Tongue (tissue), 3 donors: ENCODE measurements at places on chromosomes 7 and 10.

GRCh38 chr10:48935577-48935976 is 4.1 kb downstream of the LRRC18 start:
- no peak for DNase-seq

- DNase-seq = no peak
Measured at GRCh38 chr10:127736222-127736914, 617 bp upstream of the FOXI2 start.

GRCh38 chr7:129775695-129776361 is 164.3 kb downstream of the NRF1 start:
- no peak for DNase-seq

DNA sequence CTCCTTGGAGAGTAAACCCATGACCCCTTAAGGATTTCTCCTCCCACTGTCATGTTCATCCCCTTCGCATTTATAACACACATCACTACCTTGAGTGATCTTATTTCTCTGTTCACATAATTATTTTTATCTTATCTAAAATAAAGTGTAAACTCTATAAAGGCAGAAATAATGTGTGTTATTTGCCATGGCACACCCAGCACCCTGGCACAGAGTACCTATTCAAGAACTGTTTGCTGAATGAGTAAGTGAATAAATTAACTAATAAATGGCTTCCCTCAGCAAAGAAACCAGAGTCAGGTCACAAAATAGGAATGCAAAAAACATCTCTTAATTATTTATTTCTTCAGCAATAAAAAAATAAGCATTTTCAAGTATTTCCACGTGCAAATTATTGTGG is 330.3 kb upstream of the GHITM start:
- DNase-seq = no peak

- no peak for DNase-seq
Measured at GRCh38 chr10:77087366-77087765, 550.2 kb downstream of the KCNMA1 start.

DNA sequence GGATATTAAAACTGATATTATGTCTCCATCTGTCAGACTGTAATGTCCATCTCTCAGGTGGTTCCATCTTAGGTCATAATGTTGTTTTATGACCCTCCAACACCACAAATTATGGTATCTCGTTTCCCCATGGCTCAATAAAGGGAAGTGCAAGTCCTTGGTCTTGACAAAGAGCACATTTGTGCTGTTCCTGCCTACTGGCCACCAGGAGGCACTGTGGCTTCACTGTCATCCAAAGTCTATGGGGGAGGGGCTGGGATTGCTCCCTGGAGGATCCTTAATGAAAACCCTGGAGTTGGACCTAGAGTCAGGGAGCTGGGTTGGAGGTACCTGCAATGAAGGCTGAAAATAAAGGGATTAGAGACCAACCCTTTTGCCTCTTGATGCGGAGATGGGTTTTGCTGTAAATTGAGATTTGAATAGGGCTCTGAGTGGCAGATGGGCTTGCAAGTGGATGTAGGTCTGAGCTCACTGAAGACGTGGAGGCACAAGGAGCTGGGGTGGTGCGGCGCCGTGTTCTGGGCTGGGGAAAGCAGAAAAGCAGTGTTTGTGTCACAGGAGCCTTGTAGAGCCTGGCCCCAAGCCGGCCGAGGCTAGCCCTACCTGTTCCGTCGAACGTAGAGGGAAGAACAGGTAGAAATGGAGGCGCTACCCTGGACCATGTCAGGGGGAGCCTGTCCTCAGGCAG is 180.5 kb upstream of the PRSS58 start:
- peak; percentile 12 for DNase-seq

DNA sequence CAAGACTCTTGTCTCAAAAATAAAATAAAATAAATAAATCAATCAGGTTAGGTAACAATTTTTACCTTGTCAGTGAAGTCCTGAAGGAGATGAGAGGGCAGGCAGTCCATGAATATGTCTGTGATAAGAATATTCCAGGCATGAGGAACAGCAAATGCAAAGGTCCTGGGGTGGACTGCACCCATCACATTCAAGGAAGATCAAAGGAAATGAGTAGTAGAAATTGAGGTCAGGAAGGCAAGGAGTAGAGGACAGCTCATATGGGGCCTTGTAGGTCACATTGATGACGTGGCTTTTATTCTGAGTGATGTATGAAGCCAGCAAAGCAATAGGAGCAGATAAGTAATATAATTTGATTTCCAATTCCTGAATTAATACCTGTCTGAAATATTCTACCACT is 76.5 kb upstream of the TCF7L2 start:
- DNase-seq = no peak

- DNase-seq = no peak
Measured at GRCh38 chr10:20988357-20988983, 91.4 kb upstream of the NEBL start.

- peak; percentile 80 for DNase-seq
Measured at GRCh38 chr7:1169409-1170368, 9.7 kb upstream of the ZFAND2A start.

DNA sequence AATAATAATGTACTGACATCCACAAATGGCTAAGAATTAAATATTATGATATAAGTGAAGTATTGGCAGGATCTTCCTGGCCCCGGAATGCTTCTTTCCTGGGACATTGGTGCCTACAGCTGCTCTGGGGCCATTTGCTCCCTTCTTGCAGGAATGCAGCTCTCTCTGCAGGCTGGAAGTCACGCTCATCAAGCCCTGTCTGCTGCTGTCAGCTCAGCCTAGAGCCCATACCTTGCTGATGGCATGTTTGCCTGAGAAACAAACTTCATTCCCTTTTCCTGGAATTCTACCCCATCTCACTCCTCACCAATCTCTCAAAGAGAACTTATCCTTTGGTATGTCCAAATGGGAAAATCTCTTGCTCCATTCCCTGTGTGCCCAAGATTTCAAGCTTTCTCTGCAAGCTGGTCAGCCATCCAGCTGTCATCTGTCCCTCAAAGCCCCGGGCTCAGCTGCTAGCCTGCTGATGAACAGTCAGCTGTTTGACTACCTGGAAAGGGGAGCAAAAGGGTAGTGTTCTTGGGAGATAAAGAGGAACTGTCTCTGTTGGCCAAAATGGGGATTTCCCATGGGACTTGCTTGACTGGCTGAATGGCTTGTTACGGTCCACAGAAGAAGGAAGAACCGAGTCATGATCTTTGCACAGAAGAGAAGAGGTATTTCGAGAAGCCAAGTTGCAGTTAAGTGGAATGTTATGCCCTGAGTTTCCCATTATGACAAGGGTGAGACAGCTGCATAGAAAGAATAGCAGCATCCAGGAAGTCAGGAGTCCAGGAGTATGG is 12.0 kb upstream of the RASSF4 start:
- peak; percentile 88 for DNase-seq

GRCh38 chr10:121158988-121159579 is 307.9 kb downstream of the WDR11 start:
- DNase-seq = peak; percentile 35

GRCh38 chr7:101983147-101983811 is 165.9 kb downstream of the CUX1 start:
- DNase-seq = no peak

DNA sequence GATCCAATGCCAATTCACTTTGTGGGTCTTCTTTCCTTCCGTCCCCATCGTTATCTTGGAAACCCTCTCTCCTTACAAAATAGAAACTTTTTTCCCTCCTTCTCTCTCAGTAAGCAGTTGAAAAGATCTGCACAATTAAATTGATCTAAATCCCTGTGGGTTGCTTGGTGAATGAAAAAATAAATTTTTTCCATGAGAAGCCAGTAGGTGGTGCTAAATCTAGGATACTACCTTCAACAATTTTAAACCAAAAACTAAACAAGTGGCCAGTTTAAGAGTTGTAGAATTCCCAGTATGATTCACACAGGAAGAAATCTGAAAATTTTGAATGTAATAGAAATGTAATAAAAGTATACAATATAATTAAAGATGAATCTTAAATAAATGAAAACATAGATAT is 990.3 kb upstream of the ZNF722 start:
- no peak for DNase-seq

GRCh38 chr10:15427843-15428414 is 56.8 kb upstream of the FAM171A1 start:
- peak; percentile 80 for DNase-seq

DNA sequence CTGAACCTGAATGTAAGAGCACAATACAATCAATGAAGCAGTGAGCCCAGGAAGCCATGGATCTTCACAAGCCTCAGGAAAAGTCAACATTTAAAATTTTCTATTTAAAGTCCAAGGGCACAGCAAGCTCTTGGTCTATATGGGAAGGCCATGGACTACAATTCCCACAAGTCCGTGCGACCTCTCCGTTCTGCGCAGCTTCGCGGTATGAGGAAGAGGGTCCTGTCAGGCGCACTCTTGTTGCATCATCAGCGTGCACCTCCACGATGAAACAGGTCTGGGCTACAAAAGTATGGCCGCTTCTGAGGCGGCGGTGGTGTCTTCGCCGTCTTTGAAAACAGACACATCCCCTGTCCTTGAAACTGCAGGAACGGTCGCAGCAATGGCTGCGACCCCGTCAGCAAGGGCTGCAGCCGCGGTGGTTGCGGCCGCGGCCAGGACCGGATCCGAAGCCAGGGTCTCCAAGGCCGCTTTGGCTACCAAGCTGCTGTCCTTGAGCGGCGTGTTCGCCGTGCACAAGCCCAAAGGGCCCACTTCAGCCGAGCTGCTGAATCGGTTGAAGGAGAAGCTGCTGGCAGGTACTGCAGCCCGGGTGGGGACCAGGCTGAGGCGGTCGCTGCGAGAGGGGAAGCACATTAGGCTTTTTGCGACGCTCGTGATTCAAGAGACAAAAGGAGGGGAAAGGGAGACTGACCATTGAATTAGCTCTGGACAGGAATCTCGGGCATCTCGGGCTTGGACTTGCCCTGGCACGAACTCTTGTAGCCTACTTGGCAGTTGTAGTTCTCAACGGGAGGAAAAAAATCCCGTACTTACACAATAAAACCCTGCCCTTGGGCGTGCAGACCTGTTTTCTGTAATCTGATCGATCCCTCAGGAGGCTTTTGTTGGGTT is at the start of gene TRUB1:
TSS of gene TRUB1 (plus strand) at position 234 of the 894 bp plus-strand sequence. CDS start at position 293, 59 bp downstream.
- peak; percentile 98 for DNase-seq

DNA sequence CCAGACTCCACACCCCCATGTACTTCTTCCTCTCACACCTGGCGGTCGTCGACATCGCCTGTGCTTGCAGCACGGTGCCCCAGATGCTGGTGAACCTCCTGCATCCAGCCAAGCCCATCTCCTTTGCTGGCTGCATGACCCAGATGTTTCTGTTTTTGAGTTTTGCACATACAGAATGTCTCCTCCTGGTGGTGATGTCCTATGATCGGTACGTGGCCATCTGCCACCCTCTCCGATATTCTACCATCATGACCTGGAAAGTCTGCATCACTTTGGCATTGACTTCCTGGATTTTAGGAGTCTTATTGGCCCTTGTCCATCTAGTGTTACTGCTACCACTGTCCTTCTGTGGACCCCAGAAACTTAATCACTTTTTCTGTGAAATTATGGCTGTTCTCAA is 4.8 kb downstream of the OR2A25 start:
- DNase-seq = no peak

DNA sequence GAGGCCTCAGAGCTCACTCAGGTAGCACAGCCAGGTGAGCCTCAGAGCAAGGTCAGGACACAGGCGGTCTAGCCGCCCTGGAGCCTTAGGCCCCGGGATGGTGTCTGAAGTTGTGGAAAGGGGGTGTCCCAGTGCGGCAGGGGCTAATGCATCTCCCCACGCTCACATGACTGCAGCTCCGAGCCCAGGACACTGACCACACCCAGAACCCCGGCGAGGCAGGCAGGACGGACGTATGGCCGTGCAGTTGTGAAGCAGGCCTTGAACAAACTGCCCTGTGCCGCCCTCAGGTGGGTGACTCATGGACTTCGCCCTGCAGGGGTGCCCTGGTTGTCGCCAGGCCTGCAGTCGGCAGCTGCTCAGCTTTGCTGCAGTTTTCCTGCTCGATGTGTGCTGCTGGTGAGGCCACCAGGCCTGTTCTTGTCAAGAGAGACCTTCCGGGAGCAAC is 5.0 kb upstream of the PRKAR1B start:
- peak; percentile 74 for DNase-seq

- peak; percentile 77 for DNase-seq
Measured at GRCh38 chr10:71708301-71708703, 11.3 kb downstream of the C10orf105 start.

GRCh38 chr10:93856349-93857145 is 37.2 kb upstream of the SLC35G1 start:
- no peak for DNase-seq
